Naive thymus-derived CD4-positive, alpha-beta T cell (primary cell): ENCODE measurements at places on chromosomes 2 and 18. TPM values are rescaled to one million over a fixed set of nuclear protein-coding genes. Genes with fewer than 3 reads are reported as not detected.

HAAO gene
- not detected for total RNA-seq

ITGB6 gene
- not detected in 2 replicates for total RNA-seq

GRCh38 chr18:67511840-67512239, 4.7 kb downstream of the DSEL start:
- DNase-seq, result no peak

DNA sequence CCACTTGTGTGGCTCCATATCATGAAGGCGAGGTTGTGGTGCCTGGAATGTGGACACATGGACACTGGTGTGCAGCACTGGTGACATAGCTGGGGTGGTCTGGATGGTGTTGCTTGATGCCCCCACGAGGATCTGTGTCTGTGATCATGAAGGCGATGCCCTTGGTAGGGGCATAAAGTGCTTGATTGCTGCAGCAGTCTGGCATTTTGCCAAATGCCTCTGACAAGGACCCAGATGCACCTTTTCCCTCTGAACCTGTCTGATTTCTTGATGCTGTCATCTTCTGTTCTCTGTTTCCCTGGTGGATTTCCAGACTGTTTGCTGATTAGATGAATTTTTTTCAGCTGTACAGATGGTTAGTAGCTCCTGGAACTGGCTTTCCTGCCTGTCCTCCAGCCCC, 752.0 kb upstream of the HS6ST1 start:
- DNase-seq, result no peak

DNA sequence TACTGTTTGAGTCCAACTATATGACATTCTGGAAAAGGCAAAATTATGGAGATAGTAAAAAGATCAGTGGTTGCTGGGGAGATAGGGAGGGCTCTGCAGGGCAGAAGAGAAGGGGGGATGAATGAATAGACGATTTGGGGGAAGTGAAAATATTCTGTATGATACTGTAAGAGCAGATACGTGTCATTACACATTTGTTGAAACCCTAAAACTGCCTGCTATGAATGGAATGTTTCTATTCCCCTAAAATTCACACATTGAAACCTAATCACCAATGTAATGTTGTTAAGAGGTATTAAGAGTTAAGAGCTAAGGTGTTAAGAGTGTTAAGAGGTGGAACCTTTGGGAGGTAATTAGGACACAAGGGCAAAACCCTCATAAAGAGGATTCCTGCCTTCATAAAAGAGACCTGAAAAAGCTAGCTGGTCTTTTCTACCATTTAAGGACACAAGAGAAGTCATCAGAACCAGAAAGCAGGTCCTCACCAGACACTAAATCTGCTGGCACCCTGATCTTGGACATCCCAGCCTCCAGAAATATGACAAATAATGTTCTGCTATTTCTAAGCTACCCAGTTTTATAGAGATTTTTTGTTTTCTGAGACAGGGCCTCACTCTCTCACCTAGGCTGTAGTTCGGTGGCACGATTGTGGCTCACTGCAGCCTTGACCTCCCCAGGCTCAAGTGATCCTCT, 76.2 kb downstream of the ATAD2B start:
- no peak for DNase-seq

GRCh38 chr2:207883002-207883780, 113.5 kb upstream of the FZD5 start:
- no peak for DNase-seq

PER2 gene
- 27.8 TPM for total RNA-seq

- peak; percentile 78 for DNase-seq
Observed at GRCh38 chr18:35026407-35027061, 14.7 kb upstream of the MAPRE2 start.

DNA sequence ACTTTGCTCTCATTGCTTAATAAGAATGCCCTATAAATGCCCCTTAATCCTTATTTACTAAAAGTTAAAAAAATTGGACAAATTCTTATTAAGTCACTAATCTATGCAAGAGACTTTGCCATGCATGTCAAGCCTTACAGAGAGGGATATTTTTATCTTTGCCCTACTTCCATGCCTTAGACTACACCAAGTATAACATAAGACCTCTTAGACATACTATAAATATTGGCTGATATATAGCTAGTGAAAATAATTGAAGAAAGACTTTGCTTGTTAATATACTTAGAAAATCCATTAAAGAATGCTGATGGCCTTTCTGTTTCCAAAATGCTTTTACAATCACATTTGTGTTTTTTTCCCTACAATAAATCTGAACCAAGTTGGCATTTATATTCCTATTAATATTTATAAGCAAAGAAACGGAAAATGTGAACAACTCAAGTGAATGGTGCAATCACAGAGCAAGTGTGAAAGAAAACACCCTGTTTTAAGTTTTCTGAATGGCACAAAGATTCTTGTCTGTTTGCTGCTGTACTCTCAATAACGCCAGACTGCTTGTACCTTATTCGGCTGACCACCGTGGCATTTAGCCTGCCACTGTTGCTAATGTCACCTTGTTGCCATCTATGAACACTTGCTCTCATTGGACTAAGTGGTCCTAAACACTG, 105.0 kb downstream of the MC4R start:
- DNase-seq, result no peak

TCF4 gene
- total RNA-seq, result 2.6 TPM

DNA sequence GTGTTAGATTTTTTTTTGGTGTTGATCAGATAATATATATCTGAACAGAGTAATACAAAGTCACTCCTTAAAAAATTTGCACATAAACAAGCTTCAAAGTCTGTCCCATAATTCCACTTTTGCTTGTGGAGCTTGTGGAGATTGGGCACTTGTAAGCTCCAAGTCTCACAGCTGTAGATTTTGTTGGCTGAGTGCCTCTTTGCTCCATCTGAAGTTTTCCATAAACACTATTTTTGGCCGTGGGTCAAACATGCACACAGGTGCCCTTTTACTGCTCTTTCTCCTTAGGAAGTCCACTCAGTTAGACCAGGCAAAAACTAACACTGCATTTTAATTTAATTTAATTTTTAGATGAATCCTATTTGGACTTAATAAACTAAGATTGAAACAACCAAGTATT, 3.6 kb upstream of the KCNJ13 start:
- no peak for DNase-seq

- DNase-seq, result no peak
Observed at GRCh38 chr2:72378753-72379348, 231.2 kb upstream of the CYP26B1 start.

DNA sequence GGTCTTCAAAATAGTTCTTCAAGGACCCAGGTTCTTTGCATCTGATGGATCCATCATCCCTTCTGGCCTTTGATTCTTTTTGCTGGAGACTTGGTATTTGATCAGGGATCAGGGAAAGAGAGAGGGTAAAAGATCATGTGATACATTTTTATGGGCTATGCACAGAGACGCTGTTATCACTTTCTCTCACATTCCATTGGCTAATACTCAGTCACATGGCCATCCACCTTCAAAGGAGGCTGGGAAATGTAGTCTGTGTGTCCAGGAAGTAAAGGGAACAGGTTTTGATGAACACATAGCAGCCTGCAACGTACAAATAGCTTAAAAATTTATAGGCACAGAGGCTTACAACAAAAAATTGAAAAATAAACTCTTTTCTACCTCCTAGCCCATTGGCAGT, 629.6 kb upstream of the FANCL start:
- DNase-seq, result no peak

- DNase-seq, result no peak
Observed at GRCh38 chr2:102140377-102140776, 2.2 kb upstream of the IL1R1 start.

MAP3K19 gene
- total RNA-seq, result not detected

GRCh38 chr2:148585696-148586095, 58.9 kb upstream of the EPC2 start:
- no peak for DNase-seq

DNA sequence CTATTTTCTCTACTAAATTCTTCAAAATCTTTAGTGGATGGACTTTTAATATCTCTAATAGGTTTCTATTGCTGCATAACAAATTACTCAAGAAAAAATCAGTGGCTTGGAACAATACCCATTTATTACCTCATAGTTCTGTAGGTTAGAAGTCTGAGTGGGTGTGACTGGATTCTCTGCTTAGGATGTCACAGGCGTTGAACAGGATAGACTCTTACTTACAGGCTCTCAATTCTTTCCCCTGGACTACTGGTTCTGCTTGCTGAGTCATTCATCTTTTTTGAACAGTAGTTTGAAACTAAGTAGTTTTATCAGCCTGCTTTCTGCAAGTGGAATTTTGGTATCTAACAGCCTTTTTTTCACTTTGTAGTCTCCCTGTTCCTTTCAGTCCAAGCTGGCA, 265.4 kb downstream of the ZNF385B start:
- no peak for DNase-seq

DNA sequence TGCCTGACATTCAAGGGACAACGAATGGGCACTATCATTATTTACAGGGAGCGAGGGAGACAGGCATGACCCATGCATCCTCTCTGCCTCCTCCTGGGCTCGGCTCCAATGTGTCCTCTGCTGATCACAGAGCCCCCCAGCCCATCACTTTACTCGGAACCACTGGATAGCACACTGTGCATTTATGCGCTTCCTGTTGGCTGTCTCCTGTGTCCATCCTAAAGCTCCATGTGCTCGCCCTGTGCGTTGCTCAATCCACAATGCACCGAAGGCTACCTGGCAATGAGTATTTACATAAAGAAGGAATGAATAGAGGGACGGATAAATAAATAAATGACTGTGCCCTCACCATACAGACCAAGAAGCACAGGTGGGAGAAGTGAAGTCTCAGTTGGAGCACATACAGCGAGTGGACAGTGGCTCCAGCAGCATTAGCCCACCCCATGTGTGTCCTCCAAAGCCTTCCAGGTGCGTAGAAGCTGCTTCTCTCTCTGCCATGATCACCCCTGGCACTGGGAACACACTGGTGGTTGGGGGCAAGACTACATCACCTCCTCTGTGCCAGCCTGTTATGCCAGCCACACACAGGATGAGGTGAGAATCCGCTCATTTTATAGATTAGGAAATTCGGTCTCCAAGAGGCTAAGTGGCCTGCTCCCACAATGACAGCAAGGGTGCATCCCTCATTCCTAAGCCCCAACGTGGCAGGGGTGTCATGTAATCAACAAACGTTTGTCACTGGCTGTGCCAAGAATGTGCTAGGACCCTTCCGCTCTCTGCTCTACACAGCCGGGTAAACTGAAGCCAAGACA, 2.3 kb upstream of the GDF7 start:
- DNase-seq, result no peak

CAPN14 gene
- total RNA-seq, result 0.18 and 0.24 TPM in 2 replicates

GRCh38 chr18:45962461-45962860, 4.7 kb downstream of the EPG5 start:
- peak; percentile 11 for DNase-seq

FAM161A gene
- total RNA-seq, result 2.0 and 2.1 TPM in 2 replicates

DNA sequence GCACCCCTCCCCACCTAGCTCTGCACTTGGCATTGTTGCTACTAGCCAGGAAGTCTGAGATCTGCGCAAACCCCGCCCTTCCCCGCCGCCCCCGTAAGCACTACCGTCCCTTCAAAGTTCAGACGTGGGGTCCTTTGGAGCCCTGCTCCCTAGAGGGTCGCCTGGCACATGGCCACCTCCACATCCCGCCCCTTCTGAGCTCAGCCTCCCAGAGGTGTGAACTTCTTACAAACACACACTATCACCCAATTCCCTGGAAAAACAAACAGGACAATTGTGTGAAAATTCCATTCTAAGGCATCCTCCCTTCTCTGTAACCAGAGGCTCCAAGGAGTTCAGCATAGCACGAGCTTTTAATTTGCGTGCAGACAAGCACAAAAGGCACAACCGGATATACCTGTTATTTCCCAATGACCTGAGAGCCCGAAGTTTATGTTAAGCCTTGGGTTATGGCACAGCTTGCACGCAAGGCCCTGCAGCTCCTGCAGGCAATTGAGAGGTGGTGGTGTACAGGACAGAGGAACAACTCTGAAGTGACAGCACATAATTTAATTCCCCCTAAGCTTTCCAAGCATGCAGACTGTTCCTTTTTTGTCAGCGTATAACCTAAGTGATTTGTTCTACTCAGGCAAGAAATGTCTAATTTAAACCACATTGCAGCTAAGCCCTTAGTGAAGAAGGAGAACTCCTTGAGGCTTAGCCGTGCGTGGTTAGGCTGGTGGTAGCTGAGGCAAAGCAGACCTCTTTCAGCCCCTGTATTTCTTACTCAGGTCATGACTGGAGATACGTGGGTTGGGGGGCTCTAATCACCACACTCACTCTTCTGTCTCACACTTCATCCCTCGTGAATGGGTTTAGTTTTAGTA, 20.3 kb upstream of the CYP1B1 start:
- no peak for DNase-seq

DNA sequence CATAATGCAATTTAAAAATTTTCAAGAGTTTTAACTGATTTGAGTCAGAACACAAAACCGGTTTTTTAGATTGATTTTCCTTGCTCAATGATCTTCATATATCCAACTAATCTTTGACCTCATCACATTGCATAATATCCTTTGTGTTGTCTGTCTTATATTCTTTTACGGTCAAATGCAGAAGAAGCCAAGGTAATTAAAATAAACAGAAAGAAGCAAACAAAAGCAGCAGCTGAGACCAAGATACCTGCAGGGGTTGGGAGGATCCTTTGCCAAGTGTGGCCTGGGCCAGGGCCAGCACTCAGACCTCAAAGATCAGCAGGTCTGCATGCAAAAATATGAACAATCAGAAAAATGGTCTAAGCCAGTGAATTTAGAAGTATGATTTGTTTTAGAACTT, 428.9 kb upstream of the NETO1 start:
- no peak for DNase-seq

DNA sequence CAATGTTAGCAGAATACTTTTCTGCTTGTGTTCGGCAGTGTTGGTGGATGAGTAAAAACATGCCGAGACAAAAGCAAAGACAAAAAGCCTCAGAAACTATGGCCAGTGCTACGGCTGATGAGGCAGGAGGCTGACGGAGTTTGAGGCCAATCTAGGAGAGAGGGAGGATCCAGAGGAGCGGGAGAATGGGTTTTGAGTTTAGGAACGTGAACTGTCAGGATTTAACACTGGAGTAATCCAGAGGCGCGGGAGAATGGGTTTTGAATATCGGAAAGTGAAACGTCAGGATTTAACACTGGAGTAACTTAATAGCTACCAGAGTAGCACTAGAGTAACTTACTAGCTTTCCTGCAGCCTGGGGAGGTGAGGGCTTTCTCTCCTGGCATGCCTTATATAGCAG, 37.4 kb downstream of the LYPD6B start:
- no peak for DNase-seq

- DNase-seq, result no peak
Observed at GRCh38 chr18:13290856-13291271, 72.3 kb downstream of the LDLRAD4 start.

- DNase-seq, result no peak
Observed at GRCh38 chr2:20551260-20551944, 99.5 kb downstream of the HS1BP3 start.

KIDINS220 gene
- 33.2 and 34.5 TPM in 2 replicates for total RNA-seq

GRCh38 chr2:223099561-223099960, 47.6 kb downstream of the KCNE4 start:
- no peak for DNase-seq
